ENCODE measurements at places on chromosomes 7 and 10.

- DNase-seq: no peak
Observed at GRCh38 chr10:26855186-26855585, 5.6 kb downstream of the ABI1 start.

GRCh38 chr10:118754229-118754555 lies 578 bp downstream of the CACUL1 start:
- DNase-seq: peak; percentile 37

- peak; percentile 85 for DNase-seq
Observed at GRCh38 chr7:95916573-95917297, 144.4 kb downstream of the DYNC1I1 start.

DNA sequence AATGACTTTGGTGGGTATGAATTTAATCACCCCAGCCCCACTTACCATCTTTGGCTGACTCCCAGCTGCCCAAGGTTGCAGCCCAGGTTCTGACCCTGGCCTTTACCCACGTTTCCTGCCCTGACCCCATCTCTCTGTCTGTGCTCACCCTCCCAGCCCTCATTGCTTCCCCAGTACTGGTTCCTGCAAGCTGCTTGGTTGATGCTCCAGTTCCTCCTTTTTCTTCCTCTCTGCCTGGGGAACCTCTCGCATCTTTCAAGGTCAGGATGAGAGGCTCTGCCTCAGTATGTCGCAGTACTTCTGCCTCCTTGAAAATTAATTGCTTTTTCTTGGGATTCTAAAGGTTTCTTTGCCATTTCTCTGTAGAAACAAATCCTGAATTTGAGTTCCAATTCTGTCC lies 263.8 kb upstream of the ZNF32 start:
- DNase-seq: no peak

DNA sequence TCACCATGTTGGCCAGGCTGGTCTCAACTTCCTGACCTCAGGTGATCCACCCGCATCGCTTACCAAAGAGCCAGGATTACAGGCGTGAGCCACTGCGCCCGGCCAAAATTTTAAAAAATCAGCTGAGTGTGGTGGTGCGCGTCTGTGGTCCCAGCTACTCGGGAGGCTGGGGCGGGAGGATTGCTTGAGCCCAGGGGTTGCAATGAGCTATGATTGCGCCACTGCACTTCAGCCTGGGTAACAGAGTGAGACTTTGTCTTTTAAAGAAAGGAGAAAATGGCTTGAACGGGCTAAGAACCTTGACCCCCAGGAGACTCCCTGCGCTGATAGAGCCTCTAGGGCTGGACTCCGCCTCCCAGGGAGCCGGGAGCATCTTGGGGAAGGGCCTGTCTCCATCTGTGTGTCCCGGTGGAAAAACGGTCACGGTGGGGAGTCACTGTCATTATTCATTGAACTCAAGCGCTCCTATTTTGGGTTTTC lies 760 bp upstream of the KCTD7 start:
- DNase-seq: no peak

Data from stimulated activated CD4-positive, alpha-beta T cell treated with anti-CD3 and anti-CD28 coated beads, Interleukin-2, amount 100 ng/mL, for 24 hours (primary cell).